ENCODE measurements at places on chromosomes 4 and X.

- DNase-seq, result no peak
Measured at GRCh38 chr4:39976141-39976944, 1.4 kb downstream of the PDS5A start.

DNA sequence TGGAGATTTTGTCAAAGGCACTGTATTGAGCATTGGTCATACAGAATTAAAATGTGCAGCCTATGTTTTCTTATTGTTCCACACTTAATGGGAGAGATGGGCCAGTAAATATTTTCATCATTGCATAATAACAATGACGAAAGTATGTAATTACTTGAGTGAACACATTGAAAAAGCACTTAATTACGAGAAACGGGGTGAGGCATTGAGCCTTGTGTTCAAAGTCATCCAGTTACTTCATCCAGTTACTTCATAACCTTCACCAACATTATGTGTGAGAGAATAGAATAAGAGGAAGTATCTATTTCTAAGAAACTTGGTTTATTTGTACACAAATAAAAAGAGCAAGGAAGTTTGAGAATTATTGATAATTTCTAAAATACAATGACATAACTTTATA, 1427.0 kb downstream of the ADGRL3 start:
- DNase-seq, result no peak

- no peak for DNase-seq
Measured at GRCh38 chrX:1221296-1221845, 8.9 kb upstream of the CRLF2 start.

DNA sequence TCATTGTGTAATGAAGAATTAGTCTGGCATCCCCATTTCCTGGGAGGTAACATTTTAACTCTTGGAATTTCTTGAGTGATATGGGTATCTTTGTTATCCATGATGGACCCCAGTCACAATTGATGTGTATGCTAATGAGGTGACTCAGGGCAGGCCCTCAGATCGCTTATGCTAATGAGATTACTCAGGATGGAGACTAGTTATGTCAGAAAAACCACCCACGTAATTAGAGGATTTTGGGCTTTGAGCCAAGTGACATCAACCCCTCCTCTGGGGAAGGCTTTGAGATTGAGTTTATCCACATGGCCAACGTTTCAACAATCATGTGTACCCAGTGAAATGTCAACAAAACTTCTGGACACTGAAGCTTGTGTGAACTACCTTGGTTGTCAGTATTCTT, 772.7 kb downstream of the STPG2 start:
- DNase-seq, result no peak

- DNase-seq, result no peak
Measured at GRCh38 chrX:119753639-119754257, 4.6 kb upstream of the SOWAHD start.
